CD8-positive, alpha-beta T cell (primary cell): ENCODE measurements at places on chromosomes 4 and X. TPM values are rescaled to one million over a fixed set of nuclear protein-coding genes. Genes with fewer than 3 reads are reported as not detected.

Gene NUP54
- 95.7 TPM for total RNA-seq

- DNase-seq, result no peak
Observed at GRCh38 chrX:2487366-2487765, 13.4 kb downstream of the DHRSX start.

DNA sequence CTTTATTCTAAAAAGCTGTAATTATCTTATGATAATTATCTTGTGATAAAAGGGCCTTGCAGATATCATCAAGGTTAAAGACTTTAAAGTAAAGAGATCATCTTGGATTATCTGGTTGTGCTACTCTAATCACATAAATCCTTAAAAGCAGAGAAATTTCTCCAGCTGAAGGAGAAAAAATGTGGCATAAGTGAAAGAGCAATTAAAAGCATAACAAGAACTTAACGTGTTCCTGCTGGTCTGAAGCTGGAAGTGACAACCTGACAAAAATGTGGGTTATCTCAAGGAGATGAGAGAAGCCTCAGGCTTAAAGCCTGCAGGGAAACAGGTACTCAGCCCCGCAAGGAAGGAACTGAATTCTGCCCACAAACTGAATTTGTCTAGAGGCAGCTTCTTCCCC, 449.1 kb upstream of the NDST4 start:
- DNase-seq, result no peak

DNA sequence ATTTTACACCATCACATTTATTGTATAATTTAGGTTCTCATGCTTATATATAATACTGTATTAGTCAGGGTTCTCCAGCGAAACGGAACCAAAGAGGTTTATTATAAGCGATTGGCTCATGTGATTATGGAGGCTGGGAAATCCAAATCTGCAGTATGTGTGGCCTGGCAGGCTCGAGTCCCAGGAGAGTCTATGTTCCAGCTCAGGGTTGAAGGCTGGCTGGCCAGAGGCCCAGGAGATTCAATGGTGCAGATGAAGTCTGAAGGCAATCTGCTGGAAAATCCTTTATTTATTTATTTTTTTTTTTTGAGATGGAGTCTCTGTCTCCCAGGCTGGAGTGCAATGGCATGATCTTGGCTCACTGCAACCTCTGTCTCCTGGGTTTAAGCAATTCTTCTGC, 63.0 kb upstream of the WDFY3 start:
- DNase-seq, result no peak

Gene OCIAD1
- 80.0 TPM for total RNA-seq

- DNase-seq, result no peak
Observed at GRCh38 chr4:37383579-37384229, 139.2 kb downstream of the NWD2 start.

DNA sequence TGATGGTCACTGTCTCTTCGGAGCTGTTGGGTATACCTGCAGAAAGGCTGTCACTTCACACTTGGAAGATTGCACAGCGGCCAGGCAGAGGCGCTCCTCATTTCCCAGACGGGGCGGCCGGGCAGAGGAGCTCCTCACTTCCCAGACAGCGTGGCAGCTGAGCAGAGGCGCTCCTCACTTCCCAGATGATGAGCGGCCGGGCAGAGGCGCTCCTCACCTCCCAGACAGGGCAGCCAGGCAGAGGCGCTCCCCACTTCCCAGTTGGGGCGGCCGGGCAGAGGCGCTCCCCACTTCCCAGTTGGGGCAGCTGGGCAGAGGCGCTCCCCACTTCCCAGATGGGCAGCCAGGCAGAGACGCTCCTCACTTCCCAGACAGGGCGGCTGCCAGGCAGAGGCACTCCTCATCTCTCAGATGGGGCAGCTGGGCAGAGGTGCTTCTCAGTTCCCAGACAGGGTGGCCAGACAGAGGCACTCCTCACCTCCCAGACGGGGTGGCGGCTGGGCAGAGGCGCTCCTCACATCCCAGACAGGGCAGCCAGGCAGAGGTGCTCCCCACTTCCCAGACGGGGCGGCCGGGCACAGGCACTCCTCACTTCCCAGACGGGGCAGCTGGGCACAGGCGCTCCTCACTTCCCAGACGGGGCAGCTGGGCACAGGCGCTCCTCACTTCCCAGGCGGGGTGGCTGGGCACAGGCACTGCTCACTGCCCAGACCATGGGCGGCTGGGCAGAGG, 18.8 kb downstream of the PABPC1L2B start:
- no peak for DNase-seq

GRCh38 chrX:40176351-40177116, 78.8 kb upstream of the BCOR start:
- DNase-seq, result peak; percentile 67

- no peak for DNase-seq
Observed at GRCh38 chrX:38038501-38038900, 32.1 kb downstream of the SYTL5 start.

Gene NLRP2B
- total RNA-seq, result not detected

Gene CXCL8
- total RNA-seq, result 1.5 TPM

- DNase-seq, result no peak
Observed at GRCh38 chr4:115769396-115769795, 656.0 kb upstream of the NDST4 start.

GRCh38 chr4:114694770-114695169, 96.2 kb downstream of the UGT8 start:
- no peak for DNase-seq

DNA sequence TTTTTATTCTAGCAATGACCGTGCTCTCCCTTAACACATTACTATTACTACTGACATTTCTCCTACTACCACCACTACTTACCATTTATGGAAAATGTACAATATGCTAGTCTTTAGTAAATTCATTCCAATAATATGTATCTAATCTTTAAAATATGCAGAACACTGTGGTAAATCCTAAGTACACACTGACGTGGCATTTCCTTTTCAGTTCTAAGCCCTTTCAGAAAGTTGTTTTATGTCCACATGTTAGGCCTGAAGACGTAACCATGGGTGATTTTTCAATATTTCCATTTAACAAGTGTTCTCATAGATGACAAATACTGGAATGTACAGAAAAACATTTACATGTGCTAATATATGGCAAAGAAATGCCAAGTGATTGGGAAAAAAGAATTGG, 268.6 kb upstream of the SLIT2 start:
- no peak for DNase-seq

GRCh38 chr4:166460769-166461550, 587.9 kb downstream of the TLL1 start:
- DNase-seq, result no peak

Gene ADH1A
- not detected for total RNA-seq

DNA sequence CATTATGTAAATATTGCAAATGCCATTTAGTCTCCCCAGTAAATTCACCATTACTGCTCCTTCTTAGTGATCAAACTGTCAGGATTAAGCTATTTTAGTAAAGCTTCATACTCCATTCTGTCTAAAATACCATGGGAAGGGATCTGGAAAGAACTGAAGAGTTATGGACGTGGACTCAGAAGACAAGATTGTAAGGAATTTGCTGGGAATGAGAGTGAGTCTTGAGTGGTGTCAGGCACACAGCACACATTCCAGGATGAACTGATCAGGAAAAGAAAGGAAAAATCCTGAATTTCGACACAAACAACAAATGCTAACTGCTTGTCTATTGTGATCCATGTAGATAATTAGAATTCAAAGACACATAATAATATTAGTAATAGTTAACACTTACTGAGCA, 311.0 kb downstream of the CENPC start:
- DNase-seq, result no peak

DNA sequence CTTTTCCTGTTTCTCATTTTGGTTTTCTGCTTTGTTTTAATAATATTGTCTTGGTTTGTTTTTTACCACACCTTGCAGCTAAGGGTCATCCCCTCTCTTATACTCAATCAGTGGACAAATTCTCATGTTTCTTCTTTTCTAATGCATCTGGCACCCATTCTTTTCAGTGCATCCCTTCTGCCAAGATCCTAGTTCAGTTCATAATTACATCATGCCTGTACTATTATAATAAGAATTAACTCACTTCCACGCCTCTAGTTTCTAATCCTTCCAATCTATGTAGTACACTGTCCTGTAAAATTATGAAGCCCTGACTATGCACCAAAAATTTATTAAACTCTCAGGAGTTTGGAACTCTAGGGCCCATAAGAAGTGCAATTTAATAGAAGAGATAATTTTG, 126.1 kb downstream of the FAT4 start:
- DNase-seq, result no peak

GRCh38 chr4:101279377-101279871, 67.9 kb downstream of the PPP3CA start:
- DNase-seq, result no peak

- DNase-seq, result no peak
Observed at GRCh38 chr4:7806338-7807090, 133.1 kb downstream of the AFAP1 start.

Gene SLC25A4
- 10.0 TPM for total RNA-seq

DNA sequence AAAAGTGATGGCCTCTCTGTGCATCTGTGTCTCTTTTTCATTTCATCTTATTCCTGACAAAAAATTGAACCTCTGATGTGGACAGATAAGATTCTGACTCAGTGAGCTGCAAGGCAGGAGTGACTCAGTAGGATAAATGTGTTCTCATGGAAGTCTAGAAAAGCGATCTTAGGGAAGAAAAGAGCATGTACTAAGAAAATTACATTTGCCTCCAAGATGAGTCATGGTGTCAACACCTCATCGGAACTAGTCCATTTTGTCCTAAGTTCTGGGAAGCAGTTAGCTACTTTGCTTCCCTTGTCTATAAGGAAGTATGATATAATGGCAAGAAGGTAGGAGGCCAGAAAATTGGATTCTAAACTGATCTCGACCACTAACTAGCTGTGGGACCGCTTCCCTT, 83.5 kb upstream of the AFF2 start:
- DNase-seq, result no peak

DNA sequence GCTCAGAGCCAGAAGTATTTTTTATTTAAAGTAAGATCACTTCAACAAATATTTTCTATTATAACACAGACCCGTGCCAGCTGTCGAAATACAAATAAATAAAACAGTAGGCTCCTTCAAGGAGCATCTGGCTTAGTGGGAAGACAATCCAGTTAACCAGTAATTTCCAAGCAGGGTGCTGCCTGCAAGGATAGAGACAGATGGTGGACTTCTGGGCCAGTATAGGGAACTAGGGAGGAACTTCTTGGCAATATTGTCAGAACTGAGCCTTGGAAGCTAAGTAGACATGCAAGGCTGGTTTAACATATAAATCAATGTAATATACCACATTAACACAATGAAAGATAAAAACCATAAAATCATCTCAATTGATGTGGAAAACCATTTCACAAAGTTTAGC, 17.0 kb upstream of the MTMR1 start:
- no peak for DNase-seq

Gene BEND4
- 0.95 TPM for total RNA-seq

DNA sequence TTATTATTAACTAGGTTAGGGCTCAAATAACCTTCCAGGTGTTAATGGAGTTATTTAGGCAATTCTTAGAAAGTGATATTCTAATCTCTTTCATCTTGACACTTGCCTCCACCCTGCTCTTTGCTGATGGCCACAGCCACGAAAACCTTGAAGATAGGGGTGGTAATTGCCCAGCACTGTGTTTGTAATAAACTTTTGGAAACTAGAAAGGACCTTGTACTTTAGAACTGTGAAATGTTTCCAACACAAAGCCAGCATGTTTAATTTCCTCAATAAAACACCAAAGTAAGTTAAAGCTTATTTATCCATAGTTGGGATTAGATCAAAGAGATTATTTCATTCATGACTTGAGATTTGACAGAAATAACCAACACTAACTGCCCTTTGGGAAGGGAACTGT, 78.3 kb downstream of the MAOA start:
- no peak for DNase-seq

GRCh38 chrX:77446029-77446585, 1.1 kb upstream of the FGF16 start:
- no peak for DNase-seq

DNA sequence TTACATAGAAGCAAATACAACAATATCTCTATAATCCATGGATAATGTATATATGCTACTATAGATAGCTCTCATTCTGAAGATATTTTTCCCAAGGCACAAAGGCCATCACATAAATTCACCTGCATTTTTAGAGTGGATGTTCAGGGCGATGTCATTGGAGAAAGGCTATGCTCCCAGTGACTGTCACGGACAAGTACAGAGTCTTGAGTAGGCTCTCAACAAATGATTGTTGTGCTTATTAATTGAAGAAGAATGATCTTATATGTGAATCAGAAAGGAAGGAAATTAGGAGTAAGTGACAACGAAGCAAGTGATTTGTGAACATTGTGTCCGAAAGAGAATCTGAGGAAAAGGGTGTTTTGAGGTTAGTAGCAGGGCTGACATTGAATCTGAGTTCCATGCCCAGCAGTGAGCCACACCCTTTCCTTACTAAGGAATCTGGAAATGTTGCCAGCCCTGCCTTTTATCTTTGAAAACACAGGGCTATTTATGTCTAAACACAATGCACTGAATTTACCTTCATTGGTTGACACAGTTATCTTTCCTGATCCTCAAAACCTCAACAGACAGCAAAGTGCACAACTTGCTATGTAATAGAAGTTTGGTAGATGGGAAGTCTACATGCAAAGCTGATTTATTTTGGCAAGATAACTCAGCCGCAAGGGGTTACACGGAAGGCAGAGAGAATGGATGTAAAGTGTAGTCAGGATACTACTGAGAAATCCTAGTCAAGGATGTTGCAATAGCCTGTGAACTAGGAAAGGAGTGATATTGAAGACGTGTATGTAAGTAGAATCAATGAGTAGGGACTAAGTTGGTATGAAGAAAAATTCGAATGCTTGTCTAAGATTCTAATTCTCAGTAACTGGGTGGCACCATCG, 50.4 kb downstream of the SORBS2 start:
- no peak for DNase-seq

DNA sequence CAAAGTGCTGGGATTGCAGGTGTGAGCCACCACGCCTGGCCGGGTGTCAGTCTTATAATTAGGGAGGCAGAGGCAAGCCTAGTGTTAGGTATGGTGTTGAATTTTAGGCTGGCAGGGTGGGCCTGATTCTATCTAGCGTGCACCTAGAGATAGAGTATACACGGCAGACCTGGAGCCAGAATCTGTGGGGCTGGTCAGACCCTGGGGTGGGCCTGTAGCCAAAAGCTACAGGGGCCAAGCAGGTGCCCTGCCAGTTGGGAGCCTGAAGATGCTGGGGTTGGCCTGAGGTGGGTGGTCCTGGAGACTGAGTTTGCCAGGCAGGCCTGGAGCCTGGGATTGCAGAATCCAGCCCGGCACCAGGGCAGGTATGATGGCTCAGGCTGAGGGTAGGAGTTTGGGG, 1580.3 kb downstream of the ARAP2 start:
- no peak for DNase-seq

Gene C1GALT1C1
- total RNA-seq, result 1.9 TPM
